ENCODE measurements at places on chromosomes 12 and 14. TPM values are rescaled to one million over a fixed set of nuclear protein-coding genes. Genes with fewer than 3 reads are reported as not detected.

DDX47 gene
- total RNA-seq: 26.5 TPM

ATP5F1B gene
- total RNA-seq: 3,152 TPM

RIPK3 gene
- 4.2 TPM for total RNA-seq

CFAP73 gene
- total RNA-seq: not detected

MUCL1 gene
- not detected for total RNA-seq

CD4 gene
- 13.4 TPM for total RNA-seq

PAH gene
- not detected for total RNA-seq
